NCI-H82 (cell line): ENCODE measurements at places on chromosomes 7 and 10.
A peak's percentile ranks its signal among the peaks of the same experiment; 100 is the strongest.

DNA sequence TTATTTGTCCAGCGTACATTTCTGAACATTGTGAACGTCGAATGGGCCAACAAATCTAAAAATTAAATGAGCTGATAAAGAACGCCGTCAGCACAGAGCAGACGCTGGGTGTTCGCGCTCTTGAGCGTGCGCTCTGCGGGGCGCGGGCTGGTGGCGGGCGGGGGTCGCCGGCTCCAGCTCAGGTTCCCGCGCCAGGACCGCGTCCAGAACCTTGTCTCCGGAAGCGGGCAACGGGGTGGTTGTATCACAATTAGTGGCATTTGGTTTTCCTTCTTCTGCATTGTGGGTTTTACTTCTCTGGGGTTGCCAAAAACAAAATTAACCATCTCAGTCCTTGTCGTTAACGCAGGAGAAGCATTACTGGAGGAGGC lies 2.4 kb downstream of the CYP2E1 start:
- no peak for DNase-seq

- DNase-seq = no peak
Observed at GRCh38 chr10:43985941-43986340, 337.3 kb upstream of the ZNF32 start.

GRCh38 chr7:122764902-122765301 lies 62.2 kb upstream of the RNF148 start:
- no peak for DNase-seq

DNA sequence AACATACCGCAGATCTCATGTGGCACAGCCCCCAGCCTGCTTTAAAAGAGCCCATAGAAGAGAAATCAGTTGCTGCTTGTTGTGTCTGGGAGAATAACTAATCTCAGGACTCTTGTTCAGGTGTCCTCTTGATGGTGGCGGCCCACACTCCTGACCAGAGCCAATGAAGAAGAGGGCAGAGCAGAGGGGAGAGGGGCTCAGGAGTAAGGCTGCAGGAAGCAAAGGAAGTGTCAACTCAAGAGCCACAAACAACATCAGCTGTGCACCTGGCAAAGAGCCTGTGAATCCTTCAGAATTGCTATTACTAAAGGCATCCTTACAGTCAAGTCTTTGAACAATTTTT lies 59.8 kb upstream of the PTN start:
- no peak for DNase-seq

DNA sequence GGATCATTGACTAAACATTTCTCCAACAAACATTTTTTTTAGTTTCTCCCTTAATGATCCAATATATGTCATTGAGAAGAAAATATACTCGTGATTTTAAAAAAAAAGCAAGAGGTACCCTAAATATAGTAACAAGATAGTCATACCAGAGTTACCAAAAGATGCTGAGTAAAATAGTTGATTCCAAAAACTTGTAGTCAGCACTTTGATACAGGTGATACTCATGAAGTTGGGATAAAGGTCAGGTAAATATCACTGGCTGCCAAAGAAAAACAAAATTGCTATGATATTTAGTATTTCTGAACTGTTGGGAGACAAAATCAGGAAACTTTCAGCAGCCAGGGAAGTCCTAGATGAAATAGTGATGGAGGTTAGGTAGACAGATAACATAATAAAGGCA lies 225.3 kb downstream of the DYNC1I1 start:
- no peak for DNase-seq

GRCh38 chr7:43163885-43164284 lies 51.4 kb downstream of the HECW1 start:
- no peak for DNase-seq

DNA sequence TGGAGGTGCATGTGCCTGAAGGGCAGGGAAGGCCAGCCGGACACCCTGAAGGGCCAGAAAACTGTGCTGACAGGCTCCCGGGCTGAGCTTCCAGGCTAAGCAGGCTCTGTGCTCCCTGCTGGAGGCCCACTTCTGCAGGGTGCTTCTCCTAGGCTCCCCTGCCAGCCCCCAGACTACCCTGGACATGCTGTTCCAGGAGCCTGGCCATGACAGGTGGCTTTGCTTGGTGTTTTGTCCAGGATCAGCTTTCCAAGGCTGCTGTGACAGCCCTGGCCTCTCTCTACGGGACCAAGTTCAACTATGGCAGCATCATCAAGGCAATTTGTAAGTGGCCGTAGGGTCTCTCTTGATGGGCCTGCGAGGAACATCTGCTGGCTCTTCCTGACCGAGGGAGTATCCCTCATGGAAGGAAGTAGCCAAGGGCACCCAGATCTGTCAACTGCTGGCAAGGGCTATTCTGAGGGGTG lies 5.3 kb downstream of the CPA1 start:
- DNase-seq = no peak

DNA sequence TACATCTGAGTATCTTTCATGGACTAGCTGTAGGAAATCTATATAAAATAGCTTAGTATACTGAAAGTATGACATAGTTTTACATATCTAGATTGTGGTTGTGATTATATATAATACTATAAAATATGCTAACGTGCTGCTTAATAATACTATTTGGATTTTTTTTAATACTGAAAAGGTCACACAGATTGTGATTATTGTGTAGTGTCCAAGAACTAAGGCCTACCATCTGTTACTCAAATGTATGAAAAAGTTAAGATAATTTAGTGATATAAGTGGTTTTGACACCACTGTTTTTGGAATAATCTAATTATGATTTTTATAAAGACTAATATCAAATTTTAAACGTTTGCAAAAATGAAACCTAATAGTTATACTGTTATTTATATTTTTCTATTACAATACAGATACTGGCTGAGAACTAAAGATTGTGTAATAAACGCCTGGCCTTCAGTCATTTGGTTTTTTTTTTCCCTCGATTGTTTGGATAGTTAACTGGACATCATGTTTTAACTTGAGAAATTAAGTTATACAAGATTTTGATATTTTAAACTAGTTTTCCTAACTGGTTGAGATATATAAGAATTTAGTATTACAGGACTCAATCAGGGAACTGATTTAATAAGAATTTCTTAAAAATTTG lies 12.6 kb downstream of the PTEN start:
- no peak for DNase-seq

DNA sequence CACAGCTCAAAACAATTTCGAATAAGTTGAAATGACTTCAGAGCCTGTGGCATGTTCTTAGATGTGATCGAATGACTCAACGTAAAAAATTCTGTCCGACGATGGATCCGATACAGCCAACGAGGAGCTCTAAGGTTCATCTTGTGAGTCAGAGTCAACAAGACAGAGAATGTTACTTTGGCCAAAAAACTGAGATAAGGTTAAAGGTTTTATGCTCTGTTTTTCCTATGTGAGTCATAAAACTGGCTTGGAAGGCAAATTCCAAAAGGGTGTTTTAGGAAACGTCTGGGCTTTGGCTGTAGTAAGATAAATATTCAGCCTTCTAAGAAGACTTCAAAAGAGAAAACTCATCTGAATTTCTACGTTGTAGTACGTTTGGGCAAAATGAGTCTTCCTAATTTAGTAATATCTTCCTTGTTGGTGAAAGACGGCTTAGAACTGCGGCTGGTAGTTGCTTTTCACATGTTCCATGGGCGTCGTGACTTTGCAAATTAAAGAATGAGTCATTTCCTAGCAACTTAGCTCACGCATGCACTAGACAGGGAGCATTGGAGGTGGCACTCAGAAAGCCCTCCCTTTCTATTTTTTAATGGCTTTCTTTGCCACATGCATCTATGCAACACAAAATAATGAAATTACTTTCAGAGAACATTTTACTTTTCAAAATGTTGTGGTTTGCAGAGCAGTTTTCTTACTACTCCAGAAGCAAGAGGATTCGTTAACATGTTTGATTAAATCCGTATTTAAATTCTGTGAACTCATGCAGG lies 28.2 kb downstream of the PFKP start:
- no peak for DNase-seq

DNA sequence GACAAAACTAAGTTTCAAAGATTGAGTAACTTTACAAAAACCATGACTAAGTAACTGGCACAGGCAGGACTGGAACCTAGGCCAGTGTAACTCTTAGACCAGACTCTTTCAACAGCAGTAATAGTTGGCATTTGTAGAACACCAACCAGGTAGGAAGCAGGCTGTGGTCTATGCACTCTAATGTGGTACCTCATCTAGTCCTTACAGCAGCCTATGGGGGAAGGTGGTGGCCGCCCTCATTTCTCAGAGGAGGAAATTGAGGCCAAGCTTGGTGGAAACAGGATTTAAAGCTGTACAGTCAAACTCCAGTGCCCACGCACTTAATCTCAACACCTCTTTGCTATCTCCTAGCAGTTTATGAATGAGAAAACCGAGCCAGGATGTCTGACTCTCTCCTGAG lies 165.4 kb upstream of the LRGUK start:
- no peak for DNase-seq

DNA sequence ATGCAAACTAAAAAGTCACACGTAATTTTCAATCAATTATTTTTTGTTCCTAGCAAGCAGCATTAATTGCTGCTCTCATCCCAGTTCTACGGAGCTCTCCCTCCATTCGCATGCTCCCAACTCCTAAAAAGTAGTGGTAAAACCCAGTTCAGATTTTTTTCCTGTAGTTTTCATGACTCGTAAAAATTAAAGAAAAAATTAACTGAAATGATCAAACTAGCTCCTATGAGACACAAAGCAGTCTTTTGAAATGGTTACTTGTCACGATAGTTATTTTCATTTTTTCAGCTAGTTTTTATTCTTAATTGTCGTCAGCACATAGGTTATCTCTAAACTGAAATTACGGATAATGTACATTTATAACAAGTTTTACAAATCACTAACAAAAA lies 1.8 kb downstream of the HNRNPA2B1 start:
- peak; percentile 46 for DNase-seq

GRCh38 chr7:94250987-94251386 lies 143.7 kb upstream of the COL1A2 start:
- peak; percentile 90 for DNase-seq

GRCh38 chr7:148545172-148545571 lies 45.4 kb upstream of the C7orf33 start:
- DNase-seq = no peak

GRCh38 chr10:74365109-74365508 lies 214.1 kb downstream of the ADK start:
- no peak for DNase-seq

DNA sequence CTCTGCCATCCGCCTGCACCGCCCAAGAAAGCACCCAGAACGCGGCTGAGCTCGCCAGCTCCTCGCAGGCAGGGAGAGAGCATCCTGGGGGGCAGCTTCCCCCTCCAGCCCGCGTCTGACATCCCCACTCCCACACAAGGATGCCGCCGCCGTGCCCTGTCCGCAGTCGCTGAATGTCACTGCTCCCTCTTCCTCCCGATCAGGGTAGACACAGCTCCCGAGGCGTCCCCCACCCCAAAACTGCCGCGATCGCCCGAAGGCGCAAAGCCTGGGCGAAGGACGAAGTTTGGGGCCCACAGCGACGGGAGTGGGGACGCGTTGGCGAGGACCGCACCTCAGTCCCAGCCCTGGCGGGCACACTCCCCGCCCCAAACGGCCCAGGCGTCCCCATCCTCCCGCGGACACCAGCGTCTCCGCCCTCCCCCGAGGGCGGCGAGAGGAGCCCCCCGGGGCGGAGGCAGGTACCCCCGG lies 1.5 kb upstream of the KAT6B start:
- peak; percentile 66 for DNase-seq

DNA sequence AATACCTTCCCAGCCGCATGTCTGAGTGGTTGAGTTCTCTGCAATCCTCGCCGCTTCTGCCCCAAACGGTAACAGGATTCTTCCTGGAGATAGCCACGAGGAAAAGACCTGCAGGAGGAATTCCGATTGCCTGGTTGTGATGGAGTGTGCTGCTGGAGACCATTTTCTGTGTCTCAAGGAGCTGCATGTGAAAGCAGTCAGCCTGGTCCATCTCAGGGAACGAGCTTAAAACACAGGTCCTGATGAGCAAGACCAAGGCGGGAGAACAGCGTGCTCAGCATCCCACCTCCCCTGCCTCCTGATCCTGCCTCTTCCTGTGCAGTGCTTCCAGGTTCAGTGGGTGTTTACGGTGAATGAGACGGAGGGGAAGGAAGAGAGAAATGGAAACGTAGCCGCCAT lies 26.5 kb downstream of the VIPR2 start:
- DNase-seq = no peak

- no peak for DNase-seq
Observed at GRCh38 chr10:17817790-17818189, 8.6 kb downstream of the MRC1 start.

- DNase-seq = no peak
Observed at GRCh38 chr10:106301146-106301545, 863.4 kb downstream of the SORCS1 start.

- DNase-seq = no peak
Observed at GRCh38 chr10:7611909-7612308, 54.9 kb downstream of the ITIH5 start.

GRCh38 chr7:43769281-43769680 lies 10.8 kb downstream of the BLVRA start:
- no peak for DNase-seq

GRCh38 chr10:50740293-50740648 lies 535 bp downstream of the ASAH2B start:
- no peak for DNase-seq

- no peak for DNase-seq
Observed at GRCh38 chr10:129775681-129776080, 188.4 kb downstream of the EBF3 start.

- no peak for DNase-seq
Observed at GRCh38 chr10:79047875-79048638, 20.7 kb upstream of the ZMIZ1 start.
